ENCODE measurements at places on chromosomes 3 and 15.
A peak's percentile ranks its signal among the peaks of the same experiment; 100 is the strongest.

GRCh38 chr15:33008284-33008995, 186.1 kb downstream of the FMN1 start:
- DNase-seq, result no peak

DNA sequence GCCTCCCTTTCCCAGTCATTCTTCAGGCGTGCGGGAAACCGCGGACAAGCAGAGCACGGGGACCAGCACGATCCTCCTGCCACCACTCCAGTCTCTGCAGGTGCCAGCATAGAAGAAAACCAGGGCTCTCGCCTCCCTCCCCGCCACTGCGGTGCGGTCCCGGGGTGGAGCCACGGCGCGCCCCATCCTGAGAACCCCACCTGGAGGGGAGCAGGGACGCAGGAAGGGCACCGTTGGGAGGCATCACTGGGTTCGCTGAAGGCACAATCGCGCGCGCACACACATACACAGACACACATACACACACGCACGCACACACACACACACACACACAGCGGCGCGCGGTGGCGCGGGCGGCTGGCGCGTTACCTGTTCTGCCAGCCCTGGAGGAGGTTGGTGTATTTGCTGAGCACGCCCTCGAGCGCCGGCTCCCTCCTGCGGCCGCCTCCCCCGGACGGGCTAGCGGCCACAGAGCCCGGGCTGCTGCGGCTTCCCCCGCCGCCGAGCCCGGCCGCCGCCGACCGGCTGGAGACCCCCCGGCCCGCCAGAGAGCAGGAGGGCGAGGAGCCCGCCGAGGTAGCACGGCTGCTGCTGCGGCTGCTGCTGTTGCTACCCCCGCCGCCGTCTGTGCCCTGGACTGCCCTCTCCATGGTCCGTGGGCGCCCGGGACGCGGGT, 394 bp downstream of the OSBPL10 start:
- no peak for DNase-seq

GRCh38 chr3:172530566-172530965, 7.3 kb upstream of the TNFSF10 start:
- no peak for DNase-seq

GRCh38 chr3:134079111-134079547, 49.4 kb upstream of the SLCO2A1 start:
- no peak for DNase-seq

DNA sequence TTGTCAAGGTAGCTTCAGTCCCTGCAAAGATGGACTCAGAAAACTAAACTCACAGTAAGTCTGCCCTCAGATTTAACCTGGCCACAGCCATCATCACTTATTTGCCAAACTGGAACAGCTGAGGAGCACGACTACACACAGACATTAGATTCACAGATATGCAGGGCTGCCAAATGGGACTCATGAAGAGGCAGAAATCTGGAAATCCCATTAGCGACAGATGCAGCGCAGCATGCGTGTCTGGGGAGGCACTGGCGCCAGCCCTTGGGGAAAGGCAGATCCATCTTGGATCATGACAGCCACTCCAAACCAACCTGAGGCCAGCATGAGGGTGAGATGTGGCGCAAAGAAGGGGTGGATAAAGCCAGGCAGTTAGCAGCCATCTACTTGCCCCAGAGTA, 160.7 kb upstream of the TSC22D2 start:
- DNase-seq, result peak; percentile 91

GRCh38 chr3:119176778-119177177, 3.4 kb downstream of the UPK1B start:
- DNase-seq, result no peak

DNA sequence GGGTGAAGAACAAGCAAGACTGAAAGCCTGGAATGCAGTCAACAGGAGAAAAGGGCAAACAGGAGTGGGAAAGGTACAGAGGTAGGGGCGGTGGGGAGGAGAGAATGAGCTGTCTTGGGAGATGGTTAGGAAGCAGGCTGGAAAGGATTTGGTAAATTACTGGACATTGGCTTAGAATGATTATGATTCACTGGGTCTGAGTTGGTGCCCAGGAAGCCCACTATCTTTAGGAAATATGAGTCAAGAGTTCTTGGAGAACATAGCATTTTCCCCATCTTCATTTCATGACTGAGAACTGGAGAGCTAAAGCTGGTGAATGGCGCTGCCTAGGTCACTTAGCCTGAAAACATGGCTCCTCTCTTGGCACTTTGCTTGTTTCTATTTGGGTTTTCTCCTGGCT, 74.7 kb upstream of the C3orf80 start:
- DNase-seq, result no peak

GRCh38 chr3:194095464-194095863, 40.5 kb upstream of the HES1 start:
- DNase-seq, result peak; percentile 37

- DNase-seq, result no peak
Measured at GRCh38 chr3:110332629-110333028, 739.0 kb upstream of the NECTIN3 start.

- DNase-seq, result no peak
Measured at GRCh38 chr15:26686547-26687187, 86.2 kb downstream of the GABRB3 start.

DNA sequence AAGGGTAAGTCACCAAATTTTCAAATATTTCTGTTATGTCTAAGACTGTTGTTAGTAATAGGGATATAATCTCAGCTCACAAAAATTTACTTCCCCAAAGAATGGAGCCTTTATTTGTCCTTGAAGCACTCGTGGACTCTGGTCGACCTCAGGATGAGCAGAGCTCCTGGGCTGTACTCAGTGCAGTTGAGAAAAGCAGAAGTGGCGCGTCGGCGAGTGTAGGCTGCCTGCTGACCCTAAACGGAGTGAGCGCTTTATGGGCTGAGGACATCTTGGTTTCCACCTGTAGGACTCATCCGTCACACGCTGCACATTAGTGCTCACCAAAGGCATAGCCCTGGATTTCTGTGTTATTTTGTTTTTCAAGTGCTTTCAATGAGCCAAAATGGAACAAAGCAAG, 11.0 kb downstream of the GABRA5 start:
- DNase-seq, result no peak

GRCh38 chr3:42700366-42701288, 2.0 kb downstream of the HHATL start:
- no peak for DNase-seq

DNA sequence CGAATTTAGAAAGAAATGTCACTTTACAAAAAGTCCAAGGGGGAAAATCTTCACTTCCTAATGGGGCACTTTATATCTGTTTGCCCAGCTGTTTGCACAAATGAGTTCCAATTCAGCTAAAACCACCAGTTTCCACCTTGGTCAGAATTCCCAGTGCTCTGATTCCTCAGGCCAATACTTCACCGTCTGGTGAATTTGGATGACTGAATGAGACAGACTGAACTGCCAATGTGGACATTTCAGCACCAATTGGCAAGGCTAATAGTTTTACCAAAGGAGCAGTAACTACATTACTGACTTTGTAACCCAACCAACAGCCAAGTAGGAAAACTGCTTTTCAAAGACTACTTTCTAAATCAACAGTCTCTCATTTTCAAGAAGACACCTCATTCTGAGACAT, 51.8 kb downstream of the ABI3BP start:
- DNase-seq, result no peak

GRCh38 chr3:111636366-111636885, 41.3 kb upstream of the ZBED2 start:
- no peak for DNase-seq

DNA sequence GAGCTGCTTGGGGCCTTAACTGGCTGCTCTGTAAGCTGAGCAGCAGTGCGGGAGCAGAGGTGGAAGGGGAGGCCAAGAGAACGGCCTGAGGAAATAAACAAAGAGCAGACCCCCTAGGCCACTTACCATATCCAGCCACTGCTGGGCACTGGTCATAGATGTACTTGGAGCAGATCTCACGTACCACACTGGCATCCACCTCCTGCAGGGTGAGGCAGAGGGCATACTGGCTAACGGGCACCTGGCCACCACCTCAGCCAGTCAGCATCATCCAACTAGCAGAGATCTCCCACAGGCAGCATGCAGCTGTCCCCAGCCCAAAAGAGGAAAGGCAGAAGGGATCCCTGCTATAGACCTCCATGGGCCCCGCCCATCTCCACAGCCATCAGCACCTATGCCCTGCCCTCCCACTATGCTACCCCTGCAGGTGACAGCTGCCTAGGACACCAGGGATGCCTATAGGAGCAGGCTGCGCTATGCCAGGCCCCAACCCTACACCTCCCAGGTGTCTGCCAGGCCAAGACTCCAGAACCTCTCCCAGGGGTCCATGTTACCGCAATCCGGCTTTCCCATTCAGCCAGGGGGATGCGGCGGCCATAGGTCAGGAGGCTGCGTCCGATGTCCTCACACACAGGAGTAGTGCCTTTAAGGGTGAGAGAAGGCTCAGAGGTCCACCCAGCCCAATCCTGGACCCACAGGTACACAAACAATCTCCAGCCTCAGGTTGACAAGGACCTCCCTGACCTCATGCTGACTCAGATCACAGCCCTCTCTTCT, 4.6 kb upstream of the COL7A1 start:
- DNase-seq, result no peak

GRCh38 chr15:69755551-69756310, 303.1 kb downstream of the RPLP1 start:
- no peak for DNase-seq

DNA sequence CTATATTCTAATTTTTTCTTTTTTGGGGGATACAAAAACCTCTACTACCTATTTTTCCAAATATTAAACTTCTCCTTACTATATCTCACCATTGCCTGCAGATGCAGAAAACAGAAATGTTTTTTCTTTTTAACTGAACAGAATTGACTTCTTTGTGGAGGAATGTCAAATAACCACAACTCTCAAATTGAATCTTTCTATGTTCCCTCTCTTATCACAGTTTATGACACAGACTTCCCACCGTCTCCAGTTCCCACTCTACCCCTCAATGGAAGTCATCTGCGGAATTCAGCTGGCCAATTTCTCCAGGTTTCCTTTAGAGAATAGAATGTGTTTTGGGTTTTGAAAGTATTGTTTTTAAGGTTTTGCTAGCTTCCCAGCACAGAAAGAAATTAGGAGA, 77.0 kb downstream of the NR2F2 start:
- DNase-seq, result no peak

GRCh38 chr3:141485641-141486495, 959 bp upstream of the RASA2 start:
- DNase-seq, result no peak

DNA sequence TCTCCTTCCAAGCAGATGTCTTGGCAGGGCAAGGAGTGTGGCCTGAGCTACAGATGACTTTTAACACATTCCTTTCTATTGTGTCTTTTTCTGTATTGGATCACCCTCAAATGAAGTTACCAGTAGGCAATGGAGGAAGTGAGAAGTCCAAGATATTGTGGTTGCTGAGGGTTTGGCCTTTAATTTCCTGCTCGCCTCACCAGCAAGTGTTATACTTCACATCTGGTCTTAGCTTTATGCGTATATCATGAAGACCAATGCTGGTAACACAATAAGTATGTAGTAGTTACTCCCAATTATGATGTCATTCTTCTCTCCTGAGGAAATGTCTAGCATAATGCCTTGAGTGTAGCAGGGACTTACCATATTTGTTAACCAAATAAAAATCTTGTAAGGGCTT, 179.9 kb downstream of the ZIC1 start:
- DNase-seq, result no peak

- DNase-seq, result no peak
Measured at GRCh38 chr3:45497963-45498362, 96.6 kb upstream of the LIMD1 start.

DNA sequence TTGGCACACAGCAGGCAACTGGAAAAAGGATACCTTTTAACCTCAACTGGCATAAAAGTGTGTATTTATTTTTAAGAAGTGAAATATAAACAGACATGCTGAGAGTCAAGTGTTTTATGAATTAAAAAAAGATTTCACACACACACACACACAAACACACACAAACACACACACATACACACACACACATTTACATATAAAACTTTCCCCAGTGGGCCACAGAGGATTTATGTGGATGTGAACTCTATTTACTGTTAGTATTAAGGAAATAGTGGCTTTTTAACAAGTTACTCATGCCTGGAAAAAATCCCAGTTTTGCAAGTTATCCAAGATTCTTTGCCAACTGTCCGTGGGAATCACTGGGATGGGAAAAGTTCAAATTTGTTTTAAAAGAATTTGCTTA, 725.9 kb upstream of the NR2F2 start:
- DNase-seq, result no peak

- DNase-seq, result no peak
Measured at GRCh38 chr3:150237490-150237889, 170.6 kb upstream of the TSC22D2 start.

GRCh38 chr15:78599189-78599588, 21.6 kb downstream of the CHRNA3 start:
- no peak for DNase-seq

- no peak for DNase-seq
Measured at GRCh38 chr15:73139744-73140553, 87.7 kb downstream of the NEO1 start.

DNA sequence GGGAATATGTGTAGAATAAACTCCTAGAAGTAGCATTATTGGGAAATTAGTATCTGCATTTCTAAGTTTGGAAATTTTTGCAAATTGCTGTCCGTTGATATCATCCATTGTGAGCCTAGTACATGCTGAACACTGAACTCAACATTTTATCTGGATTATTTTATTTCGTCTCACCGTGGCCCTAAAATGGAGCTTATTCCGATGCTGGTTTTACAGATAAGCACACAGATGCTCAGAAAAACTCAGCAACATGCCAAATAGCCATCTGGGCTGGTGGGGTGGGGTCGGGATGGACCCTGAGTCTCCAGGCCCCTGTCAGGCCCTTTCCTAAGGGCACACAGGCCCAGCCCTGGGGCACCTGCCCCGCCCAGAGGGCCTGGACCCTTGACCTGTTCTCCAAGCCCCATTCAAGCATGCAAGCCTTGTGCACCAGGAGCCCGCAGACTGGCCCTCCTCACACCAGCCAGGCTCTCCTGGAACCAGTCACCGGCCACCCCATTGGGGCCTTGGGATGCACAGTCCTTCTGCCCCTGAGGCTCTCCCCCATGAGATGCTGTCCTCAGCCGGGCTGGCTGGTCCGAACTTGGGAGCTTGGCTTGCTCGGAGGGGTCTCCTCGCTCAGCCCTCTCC, 20.7 kb upstream of the KLF13 start:
- DNase-seq, result no peak

DNA sequence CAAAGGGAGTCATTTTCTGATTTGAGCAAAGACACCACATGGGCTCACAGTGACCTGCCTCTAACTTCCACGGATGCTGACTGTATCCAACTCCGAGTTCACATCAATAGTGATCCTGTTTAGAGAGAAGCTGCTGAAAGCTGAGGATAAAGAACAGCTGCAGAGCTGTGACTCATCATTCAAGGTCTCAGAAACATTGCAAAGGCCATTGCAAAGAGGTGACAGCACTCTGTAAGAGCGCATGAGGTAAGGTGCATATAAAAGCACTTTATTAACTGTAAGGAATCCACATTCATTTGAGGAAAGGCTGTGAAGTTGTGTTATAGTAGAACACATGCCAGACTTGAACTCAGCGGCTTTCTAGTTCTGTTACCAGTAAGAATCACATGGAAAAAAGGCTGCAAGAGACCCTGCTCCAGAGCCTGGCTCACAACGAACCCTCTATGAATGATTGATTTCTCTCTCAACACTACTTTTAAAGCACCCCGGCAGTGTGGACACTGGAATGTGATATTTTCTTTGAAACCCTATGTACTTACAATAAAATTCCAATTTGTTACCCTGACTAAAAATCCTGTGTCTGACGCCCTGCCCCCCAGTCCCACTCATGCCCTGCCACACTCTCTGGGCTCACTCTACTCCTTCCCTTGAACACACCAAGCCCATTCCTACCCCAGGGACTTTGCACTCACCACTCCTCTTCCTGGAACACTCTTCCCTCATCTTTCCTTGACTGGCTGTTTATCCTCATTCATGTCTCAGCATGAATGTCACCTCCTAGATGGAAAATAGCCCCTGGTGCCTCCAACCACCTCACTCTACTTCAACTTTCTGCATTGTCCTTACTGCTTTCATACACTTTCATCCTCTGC, 111.2 kb downstream of the LSM3 start:
- no peak for DNase-seq

Data from NCI-H524 treated with DMSO at 0.1 percent for 48 hours (cell line).